Left colon (tissue), 2 donors: ENCODE measurements at places on chromosomes 16 and 17. TPM values are rescaled to one million over a fixed set of nuclear protein-coding genes. Genes with fewer than 3 reads are reported as not detected.

Gene SGSH
- total RNA-seq: 54.9 TPM

Gene BLTP2
- 135 TPM for total RNA-seq

- DNase-seq: no peak
These were observed 28.7 kb upstream of the DNAH17 start for GRCh38 chr17:78605886-78606285.

- peak; percentile 53 for DNase-seq
These were observed 37.7 kb downstream of the RNF135 start for GRCh38 chr17:31008374-31009041.

- peak; percentile 31 for DNase-seq
These were observed 74.8 kb upstream of the GRIN2A start for GRCh38 chr16:10256784-10257641.
